ENCODE measurements at places on chromosomes 6 and 20. TPM values are rescaled to one million over a fixed set of nuclear protein-coding genes. Genes with fewer than 3 reads are reported as not detected.

- no peak for DNase-seq
These were observed 428.4 kb upstream of the CHD6 start for GRCh38 chr20:42046371-42047085.

- DNase-seq: no peak
These were observed 82.2 kb downstream of the MYO6 start for GRCh38 chr6:75830959-75831885.

DNA sequence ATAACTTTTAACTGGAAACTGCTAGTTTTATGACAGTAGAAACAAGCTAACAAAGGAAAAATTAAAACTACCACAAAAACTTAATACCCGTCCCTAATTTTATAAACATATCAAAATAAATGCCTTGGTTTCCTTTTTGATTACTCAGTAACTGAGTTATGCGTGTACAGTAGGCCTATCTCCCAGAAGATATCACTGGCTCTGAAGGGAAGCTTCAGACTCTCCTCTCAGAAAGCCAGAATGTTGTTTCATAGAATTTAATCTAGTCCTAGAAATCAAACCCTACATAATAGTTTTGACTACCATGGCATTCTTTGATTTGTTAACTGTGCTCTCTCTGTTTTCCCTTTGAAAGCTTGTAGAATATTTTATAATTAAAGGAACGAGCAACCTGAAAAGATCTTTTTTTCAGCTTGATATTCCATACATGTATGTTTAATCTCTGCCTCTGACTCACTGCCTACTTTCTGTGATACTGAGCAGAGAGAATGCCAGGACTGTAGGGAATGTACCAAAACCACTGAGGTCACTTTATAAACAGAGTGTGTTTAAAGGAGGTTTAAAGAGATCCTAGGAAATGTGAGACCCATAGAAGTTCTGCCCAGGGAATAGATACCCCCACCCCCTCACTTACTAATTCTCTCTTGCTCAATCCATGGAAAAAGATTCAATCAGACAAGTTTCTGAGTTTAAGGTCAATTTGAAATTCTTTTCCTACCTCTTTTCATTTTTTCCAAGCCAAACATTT, 311.5 kb downstream of the HDGFL1 start:
- no peak for DNase-seq

DNA sequence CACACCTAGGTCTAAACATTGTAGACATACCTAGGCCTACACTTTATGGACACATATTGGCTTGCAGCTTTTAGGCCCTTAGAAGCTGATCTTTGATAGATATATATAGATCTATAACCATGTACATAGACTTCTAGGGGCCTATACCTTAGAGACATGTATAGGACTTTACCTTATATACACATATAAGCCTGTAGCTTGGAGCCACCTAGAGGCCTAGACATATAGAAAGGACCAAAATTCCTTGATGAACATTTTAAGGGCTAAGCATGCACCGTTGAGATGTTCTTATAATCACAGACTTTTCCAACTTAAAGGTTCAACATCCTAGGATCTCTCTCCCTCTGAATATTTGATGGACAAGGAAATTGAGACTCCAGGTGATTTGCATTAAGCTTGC, 371.7 kb upstream of the SASH1 start:
- no peak for DNase-seq

DNA sequence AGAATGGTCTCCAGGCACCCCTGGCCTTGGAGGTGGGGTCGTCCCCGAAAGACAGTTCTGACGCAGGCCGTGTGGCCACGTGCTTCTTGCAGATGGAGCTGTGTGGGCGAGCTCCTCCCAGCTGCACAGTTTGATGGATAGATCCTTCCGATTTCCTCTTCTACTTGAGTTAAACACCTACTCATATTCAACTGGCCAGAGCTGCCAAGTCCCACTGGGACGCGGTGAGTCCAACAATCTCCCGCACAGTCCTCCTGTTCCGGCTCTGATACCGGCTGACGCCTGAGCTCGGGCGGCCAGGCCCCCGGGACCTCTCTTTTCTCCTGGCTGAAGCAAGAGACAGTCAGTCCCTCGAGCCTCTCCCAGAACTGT, 57.9 kb upstream of the DACT2 start:
- peak; percentile 83 for DNase-seq

- no peak for DNase-seq
These were observed 21.7 kb upstream of the WFDC10A start for GRCh38 chr20:45607810-45608209.

DNA sequence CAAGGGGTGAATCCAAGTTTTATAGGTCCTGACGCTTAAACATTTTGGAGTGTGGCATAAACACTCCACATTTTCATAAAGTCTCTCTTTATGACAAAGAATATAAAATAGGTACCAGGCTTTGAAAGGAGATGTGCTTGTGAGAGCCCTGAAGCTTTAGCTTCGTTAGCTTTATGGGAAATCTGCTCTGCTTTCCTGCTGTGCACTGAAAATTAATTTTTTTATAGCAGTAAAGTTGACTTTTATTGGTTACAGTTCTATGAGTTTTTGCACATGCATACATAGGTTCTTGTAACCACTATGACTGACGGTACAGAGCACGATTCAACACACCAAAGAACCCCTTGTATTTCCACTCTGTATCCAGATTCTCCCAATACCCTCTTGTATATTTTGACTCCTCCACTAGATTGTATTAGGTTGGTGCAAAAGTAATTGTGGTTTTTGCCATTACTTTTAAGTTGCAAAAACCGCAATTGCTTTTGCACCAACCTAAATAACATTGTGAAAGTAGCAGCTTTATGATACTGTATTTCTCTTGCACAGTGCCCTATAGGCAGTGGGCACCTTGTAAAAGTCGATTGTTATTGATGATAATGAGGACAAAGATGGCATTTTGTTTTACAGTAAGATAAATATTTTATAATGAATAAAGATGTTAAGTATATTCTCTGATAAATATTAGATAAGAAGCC, 145.2 kb upstream of the AKIRIN2 start:
- DNase-seq: no peak

- no peak for DNase-seq
These were observed 8.7 kb downstream of the MAP1LC3A start for GRCh38 chr20:34566978-34567891.

- no peak for DNase-seq
These were observed 59.2 kb upstream of the TFAP2D start for GRCh38 chr6:50654155-50654554.

- no peak for DNase-seq
These were observed 340.4 kb downstream of the SYNE1 start for GRCh38 chr6:152296648-152297376.

DNA sequence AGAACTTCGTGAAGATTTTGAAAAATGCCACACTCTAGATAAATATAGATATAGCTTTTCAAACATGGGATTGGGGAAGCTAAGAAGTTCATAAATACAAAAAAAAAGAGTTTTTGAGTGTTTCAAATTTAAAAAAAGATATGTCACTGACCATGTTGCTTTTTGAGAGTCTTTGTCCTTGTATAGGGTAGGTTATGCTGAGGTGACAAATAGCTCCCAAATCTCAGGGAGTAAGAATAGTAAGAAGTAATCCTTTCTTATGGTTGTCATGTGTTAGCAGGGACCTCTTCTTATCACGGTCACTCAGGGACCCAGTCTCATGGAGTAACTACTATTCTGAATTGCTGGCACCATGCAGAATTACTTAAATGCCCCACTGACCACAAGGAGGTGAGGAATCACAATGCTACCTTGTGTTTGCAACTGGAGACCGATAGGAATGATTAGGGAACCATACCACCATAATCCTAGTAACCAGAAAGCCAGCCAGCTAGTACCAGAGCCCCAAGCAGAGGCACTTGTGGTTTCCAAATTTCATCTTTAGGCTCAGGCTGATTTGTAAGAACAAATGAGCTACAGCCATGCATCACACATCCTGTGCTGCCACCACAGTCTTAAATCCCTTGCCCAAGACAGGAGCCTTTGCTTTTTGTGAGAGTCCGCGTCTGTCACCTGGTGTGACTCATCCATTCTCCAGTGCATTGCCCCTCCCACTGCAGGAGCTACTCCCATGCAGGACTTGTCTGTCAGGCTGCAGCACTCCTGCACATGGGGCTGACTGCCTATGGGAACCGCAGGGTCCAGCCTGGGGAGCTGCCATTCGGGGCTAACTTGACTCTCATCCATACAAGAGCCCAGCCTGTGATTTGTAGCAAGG, 42.4 kb upstream of the ADGRF4 start:
- DNase-seq: no peak

- no peak for DNase-seq
These were observed 513.7 kb upstream of the SULF2 start for GRCh38 chr20:48298851-48299484.

GRCh38 chr20:36644032-36644705, 1.8 kb downstream of the SLA2 start:
- no peak for DNase-seq

DNA sequence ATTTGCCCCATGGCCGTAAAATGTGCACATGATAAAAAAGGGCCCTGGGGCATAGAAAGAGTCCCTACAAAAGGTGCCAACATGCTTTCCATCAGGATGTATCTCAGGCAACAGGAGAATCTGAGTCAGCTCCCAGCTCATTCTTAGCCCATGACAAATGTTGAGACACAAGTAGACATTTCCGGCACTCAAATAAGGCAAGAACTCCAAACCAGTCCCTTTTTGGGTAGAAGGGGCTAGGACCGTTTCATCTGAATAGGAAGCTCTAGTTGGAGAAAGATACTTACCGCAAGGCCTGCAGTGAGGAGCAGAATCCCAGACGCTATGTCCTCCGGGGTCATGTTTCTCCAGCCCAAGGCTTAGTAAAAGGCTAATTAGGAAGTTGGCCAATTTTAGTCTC, 261.0 kb upstream of the RIN2 start:
- DNase-seq: no peak

DNA sequence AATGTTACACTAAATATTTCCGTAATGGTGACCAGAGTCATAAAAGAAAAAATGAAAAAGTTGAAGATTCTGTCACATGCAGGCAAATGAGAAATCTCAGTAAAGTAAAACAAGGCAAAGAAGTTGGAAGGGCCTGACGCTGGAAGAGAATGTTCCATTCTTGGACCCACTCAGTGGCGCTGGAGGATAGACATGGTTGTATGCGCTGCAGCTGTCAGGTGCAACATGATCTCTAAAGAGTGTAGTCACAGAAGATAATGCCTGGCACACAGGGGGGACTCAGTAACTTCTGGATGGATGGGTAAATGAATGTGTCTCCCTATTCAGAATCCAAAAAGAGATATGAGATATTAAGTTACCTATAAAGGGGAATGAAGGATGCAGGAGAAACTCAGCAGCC, 116.3 kb downstream of the FAXC start:
- DNase-seq: no peak

GRCh38 chr6:160697826-160698225, 4.2 kb upstream of the PLG start:
- DNase-seq: no peak

DNA sequence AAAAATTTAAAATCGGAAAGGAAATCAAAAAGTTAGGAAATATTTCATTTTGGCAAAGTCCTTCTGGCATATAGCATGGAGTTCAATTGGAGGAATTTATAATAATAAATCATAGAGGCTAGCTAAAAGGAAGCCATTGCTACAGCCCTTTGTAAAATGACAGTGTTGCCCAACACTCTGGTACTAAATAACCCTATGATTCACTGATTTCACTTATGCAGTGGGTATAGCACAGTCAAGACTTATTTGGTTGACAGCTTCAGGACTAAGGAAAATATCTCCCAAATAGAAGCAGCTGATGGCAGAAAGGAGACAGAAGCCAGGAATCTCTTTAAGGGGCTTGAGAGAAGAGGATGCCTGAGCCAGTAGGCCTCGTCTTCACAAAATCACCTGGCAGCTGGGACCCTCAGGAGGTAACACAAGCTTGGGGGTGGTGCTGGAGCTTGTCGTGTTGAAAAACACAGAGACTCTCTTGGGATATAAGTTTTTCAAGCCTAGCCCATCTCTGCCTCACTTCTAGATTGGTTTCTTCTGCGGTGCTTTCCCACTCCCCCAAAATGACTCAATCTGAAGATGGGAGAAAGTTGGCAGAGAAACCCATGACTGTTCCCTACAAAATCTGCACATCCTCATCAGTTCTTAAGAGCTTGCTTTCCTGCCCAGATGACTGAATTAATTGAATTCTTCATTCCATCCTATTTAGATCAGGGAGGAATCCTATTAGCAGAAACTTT, 38.4 kb upstream of the EYA4 start:
- DNase-seq: no peak

- DNase-seq: no peak
These were observed 2.4 kb downstream of the DSP start for GRCh38 chr6:7543789-7544424.

DNA sequence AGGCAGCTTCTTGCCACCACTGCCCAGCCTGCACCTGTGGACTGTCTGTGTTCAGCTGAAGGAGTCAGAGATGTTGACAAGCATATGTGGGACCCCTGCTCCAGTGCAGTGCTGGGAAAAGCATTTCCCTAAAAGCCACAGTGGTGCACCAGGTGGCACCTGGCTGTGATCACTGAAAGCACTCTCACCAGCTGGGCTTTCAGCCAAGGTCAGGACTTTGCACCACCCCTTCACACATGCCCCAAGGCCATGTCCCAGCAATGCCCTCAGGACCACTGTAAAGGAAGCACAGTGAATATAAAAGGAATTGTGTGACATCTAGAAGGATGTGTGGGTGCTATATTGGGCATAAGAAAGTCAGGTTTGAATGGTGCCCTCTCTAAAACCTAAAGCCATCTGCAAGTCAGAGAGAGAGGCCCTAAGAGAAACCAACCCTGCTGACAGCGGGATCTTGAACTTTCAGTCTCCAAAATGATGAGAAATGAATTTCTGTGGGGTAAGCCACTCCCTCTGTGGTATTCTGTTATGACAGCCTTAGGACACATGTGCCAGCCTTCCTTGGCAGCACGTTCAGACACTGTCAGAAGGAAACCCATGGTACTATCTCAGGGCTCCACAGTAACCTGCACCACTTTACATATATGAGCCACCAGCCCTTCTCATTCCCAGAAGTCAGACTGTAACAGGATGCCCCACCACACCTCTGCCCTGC, 30.7 kb downstream of the CBLN4 start:
- DNase-seq: no peak

GRCh38 chr20:50673466-50674137, 17.7 kb downstream of the RIPOR3 start:
- DNase-seq: no peak

HSPA12B gene
- polyA plus RNA-seq: 17.3 TPM

TMEM200A gene
- not detected for polyA plus RNA-seq

CST4 gene
- not detected for polyA plus RNA-seq

MYO6 gene
- polyA plus RNA-seq: 3.1 TPM

BAG2 gene
- polyA plus RNA-seq: 4.5 TPM

TPX2 gene
- 0.04 TPM for polyA plus RNA-seq

PI3 gene
- polyA plus RNA-seq: not detected

TCF21 gene
- polyA plus RNA-seq: 1.9 TPM

MAD2L1BP gene
- polyA plus RNA-seq: 38.6 TPM

HLA-DOA gene
- 1.2 TPM for polyA plus RNA-seq

COX4I2 gene
- polyA plus RNA-seq: 13.6 TPM

SPATA25 gene
- 0.58 TPM for polyA plus RNA-seq

SUMO4 gene
- 0.50 TPM for polyA plus RNA-seq

DLK2 gene
- polyA plus RNA-seq: 3.2 TPM

All from heart left ventricle (tissue), 16 donors.